HT-29 (cell line): ENCODE measurements at places on chromosomes 7 and 10. TPM values are rescaled to one million over a fixed set of nuclear protein-coding genes. Genes with fewer than 3 reads are reported as not detected.

Gene HOXA7
- total RNA-seq = 5.6 and 10.7 TPM in 2 replicates

GRCh38 chr7:30146127-30146612, 11.4 kb downstream of the MTURN start:
- DNase-seq = no peak

Gene SPACDR
- 0.21 and 0.64 TPM in 2 replicates for total RNA-seq

DNA sequence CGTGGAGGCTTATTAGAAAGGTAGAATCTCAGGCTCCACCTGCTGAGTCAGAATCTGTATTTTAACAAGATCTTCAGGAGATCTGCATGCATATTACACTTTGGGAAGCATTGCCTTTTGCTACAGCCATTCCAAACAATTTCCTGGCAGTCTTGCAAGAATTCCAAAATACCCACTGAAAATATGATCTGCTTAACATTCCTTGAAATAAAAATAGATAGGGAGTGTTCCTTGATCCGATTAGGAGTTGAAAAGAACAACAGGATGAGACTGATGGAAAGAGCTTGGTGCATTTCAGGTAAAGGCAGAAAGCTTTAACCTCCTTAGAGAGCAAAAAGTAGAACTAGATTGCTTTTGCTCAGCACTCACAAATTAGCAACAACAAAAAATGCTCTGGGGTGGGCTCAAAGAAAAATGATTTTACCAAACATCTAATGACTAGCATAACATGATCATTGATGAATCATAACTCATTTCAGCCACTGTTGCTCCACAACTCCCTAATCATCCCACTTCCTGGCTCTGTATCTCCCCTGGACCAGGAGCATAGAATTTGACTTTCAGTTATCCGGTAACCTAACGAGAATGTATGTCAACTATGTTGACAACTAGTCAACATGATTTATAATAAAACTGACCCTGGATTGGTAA, 115.2 kb downstream of the RNLS start:
- no peak for DNase-seq

Gene GNAT3
- not detected in 2 replicates for total RNA-seq

- DNase-seq = no peak
Observed at GRCh38 chr10:113133497-113134115, 183.6 kb downstream of the TCF7L2 start.

DNA sequence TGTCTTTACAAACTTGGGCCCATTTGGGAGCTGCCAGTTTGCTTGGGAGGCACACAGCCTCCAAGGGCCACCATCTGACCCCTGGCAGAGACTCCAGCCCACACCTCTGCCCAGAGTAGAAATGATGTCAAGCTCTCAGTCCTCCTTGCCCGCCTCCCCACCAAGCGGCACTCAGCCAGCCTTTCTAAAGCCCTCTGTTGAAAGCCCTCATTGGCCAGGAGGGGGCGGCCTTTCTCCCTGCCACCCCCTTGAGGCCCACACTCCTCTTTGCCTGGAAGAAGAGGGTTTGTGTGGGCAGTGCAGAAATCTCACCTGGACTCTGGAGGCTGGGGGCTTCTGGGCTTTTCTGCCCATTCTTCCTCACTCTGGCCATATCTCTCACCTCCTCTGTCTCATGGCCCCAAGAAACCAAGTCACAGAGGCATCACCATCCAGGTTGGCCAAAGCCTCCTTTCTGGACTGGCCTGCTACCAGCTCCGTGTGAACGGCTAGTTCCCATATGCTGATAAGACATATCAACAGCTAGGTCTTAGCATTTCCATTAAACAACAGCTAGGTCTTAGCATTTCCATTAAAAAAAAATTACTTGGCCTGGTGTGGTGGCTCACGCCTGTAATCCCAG, 36.1 kb downstream of the UBTD1 start:
- peak; percentile 60 for DNase-seq

GRCh38 chr10:3028441-3028840, 38.9 kb upstream of the PFKP start:
- DNase-seq = no peak
